ENCODE measurements at places on chromosomes 6 and 20.

- no peaks in the 10 kb centered on the region for H3K4me1 ChIP-seq
- H3K4me3 ChIP-seq = no peak overlapping the region
- DNase-seq = no peak
- no peaks in the 10 kb centered on the region for H3K36me3 ChIP-seq
- no peak overlapping the region for H3K27ac ChIP-seq
Measured at GRCh38 chr6:80742481-80742880, 636.0 kb downstream of the BCKDHB start.

- H3K4me3 ChIP-seq = no peak overlapping the region
- no peak for DNase-seq
- H3K27ac ChIP-seq = no peak overlapping the region
- H3K4me1 ChIP-seq = peaks cover 5% of the 10 kb centered on the region
- H3K36me3 ChIP-seq = no peaks in the 10 kb centered on the region
- no peaks in the 10 kb centered on the region for H3K27me3 ChIP-seq
Measured at GRCh38 chr20:62700261-62700930, 8.2 kb upstream of the NTSR1 start.

DNA sequence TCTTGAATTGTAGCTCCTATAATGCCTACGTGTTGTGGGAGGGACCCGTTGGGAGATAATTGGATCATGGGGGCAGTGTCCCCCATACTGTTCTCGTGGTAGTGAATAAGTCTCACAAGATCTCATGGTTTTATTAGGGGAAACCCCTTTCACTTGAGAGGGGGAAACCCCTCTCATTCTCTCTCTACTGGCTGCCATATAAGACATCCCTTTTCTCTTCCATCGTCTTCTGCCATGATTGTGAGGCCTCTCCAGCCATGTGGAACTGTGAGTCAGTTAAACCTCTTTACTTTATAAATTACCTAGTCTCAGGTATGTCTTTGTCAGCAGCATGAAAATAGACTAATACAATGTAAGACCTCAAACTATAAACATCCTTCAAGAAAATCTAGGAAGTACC is 23.1 kb downstream of the PAQR8 start:
- no peaks in the 10 kb centered on the region for H3K27me3 ChIP-seq
- no peak overlapping the region for H3K4me3 ChIP-seq
- no peak overlapping the region for H3K27ac ChIP-seq
- no peaks in the 10 kb centered on the region for H3K36me3 ChIP-seq
- no peak for DNase-seq

DNA sequence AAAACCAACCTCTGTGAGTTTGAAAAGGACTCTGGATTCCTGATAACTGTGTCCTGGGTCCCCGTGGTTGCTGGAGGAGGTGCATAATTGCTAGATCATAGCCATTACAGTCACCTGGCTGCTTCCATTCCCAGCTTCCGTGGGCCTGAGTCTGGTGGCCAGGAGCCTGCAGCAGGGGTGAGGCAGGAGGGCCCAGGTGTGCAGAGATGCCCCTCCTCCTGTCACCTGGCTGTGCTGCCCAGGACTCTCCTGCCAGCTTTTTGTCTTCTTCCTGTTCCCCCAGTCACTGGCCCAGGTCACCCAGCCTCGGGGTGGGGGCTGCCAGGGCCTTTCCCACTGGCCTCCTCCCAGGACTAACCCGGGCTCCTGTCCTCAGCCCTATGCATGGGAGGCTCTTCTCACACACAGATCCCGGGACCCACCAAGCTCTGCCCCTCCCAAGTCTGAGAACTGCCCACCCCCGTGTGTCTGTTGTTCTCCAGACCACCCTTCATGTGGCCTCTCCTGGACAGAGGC is 30.0 kb downstream of the RAET1L start:
- H3K4me1 ChIP-seq = peaks cover 23% of the 10 kb centered on the region
- no peak overlapping the region for H3K27ac ChIP-seq
- no peak overlapping the region for H3K4me3 ChIP-seq
- DNase-seq = no peak

DNA sequence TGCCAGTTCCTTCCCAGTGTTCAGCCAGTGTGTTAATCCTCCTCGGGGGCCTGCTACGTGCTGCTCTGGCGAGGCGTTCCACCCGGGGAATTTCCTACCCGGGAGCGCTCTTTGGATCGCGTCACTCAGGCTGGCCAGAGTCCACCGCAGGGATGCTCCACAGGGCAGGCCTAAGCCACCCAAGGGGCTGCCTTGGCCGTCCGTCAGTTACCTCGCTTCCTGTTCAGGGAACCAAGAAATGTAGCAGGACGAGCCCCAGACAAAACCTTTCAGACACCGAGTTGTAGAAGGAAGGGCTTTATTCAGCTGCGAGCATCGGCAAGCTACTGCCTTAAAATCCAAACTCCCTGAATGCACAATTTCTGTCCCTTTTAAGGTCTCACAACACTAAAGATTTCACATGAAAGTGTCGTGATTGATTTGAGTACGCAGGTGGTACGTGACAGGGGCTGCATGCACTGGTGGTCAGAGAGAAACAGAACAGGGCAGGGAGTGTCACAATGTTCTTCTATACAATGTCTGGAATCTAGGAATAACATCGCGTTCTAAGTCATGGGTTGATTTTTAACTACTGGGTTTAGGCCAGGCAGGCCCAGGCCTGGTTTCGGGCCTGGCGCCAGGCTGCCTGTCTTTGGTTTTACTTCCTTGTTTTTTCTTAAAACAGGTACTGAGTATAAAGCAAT is 15.7 kb upstream of the POU5F1 start:
- H3K4me3 ChIP-seq = no peak overlapping the region
- H3K36me3 ChIP-seq = no peaks in the 10 kb centered on the region
- no peak for DNase-seq
- H3K4me1 ChIP-seq = peaks cover 9% of the 10 kb centered on the region

DNA sequence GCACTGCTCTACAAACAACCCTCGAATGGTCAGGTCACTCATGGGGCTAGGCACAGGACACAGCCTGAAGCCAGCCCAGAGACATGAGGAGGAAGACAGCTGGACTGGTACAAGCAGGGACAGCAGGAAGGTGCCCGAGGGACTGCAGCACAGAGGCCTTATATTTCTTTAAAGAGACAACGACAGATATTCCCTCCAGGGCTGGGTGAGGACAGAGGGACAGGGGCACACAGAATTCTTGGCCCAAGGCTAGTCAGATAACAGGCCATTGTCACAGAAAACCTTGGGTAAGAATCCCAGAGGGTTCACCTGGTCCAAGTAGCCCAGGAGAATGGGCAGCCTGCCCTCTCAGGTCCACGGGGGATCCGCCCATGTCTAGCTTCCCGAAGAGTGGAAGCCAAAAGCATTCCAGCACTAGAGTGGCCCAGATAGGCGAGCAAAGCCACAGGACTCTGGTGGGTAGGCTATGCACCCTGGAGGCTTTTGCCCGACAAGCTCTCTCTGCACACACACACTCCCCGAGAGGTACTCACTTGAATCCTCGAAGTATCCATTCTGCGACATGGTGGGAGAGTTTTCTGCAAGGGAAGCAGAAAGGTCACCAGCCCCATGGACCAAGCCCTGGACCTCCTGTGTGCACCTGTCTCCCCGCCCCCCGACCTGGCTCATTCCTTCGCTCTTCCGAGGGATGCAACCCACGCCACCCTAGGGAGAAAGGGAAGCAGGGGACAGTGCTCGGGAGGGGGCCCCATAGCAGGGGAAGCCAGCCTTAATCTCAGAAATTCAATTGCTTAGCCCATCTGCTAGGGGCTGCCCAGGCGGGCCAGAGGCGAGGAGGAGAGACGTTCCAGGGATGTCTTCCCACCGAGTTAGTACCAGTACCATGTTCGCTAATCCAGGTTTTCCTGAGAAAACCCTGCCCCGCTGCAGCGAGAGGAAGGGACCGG is 1.7 kb downstream of the SLC4A11 start:
- H3K4me1 ChIP-seq = peaks cover 7% of the 10 kb centered on the region
- peak overlapping the region; percentile 14 for H3K4me3 ChIP-seq
- no peak overlapping the region for H3K27ac ChIP-seq

GRCh38 chr20:24637087-24637486 is 167.7 kb downstream of the SYNDIG1 start:
- DNase-seq = no peak
- H3K4me1 ChIP-seq = no peaks in the 10 kb centered on the region

DNA sequence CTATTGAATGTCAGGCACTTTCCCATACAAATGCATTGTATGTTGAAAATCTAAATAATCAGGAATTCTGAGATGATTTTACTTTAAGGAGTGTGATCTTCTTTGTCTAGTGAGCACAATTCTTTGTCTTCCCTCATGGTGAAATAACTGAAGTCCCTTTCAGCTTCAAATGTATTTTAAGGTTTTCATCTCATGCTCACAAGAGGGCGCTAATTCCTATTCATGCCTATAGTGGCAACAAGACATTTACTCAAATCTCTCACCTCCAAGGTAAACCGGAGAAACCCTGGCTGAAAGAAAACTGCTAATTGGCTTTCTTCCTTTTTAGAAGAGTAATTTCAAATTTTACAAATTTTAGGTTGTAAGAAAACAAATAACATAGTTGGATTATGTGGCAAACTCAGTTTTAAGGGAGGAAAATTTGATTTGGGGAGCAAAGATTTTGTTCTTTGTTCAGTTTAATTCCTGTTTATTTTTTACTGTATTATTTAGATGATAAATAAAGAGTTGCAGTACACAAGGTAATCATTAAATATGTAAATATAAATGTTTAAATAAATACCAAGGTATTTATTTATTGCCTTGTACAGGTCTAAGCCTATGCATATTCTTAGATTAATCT is 69.1 kb downstream of the SLC35F1 start:
- no peak for DNase-seq
- H3K4me1 ChIP-seq = no peaks in the 10 kb centered on the region
- peaks cover 21% of the 10 kb centered on the region for H3K27me3 ChIP-seq
- H3K27ac ChIP-seq = no peak overlapping the region
- no peak overlapping the region for H3K4me3 ChIP-seq

DNA sequence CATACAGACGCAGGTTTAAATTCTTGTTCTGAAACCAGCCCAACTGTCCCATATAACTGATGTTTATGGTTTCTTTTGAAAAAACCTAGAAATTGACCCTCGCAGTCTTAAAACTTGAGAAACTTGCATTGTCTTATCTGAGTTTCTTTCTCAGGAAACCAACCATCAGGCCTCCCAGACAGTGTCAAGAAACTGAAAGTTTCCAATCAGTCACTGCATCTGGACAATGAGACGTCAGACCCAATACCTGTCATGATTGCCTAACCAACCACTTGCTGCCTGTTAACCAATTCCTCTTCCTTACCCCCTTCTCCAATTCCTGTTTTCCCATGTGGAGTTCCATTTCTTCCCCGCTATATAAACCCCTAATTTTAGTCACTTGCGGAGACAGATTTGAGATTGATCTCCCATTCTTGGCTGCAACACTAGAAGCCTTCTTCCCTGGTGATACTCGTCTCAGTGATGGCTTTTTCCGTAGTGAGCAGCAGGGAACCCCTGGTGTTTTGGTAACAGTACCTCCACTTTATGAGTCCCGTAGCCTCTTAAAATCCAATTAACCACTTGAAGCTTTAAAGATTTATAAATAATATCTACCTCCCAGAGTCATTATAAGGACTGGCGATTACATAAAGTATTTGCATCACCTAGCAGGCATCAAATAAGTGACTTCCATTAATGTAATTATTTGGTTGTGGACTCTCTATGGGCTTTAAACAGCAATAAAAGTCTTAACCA is 49.3 kb downstream of the GPR63 start:
- no peak for DNase-seq
- no peak overlapping the region for H3K27ac ChIP-seq
- H3K36me3 ChIP-seq = no peaks in the 10 kb centered on the region
- no peaks in the 10 kb centered on the region for H3K4me1 ChIP-seq
- no peaks in the 10 kb centered on the region for H3K27me3 ChIP-seq
